ENCODE measurements at places on chromosomes 6 and 20. TPM values are rescaled to one million over a fixed set of nuclear protein-coding genes. Genes with fewer than 3 reads are reported as not detected.

SLC32A1 gene
- total RNA-seq: not detected

FAM209A gene
- not detected for total RNA-seq

TAAR8 gene
- not detected for total RNA-seq

SLPI gene
- 16.6 TPM for total RNA-seq

GDAP1L1 gene
- total RNA-seq: 0.43 TPM

LRRN4 gene
- total RNA-seq: 0.25 TPM

OOEP gene
- 0.24 TPM for total RNA-seq

PARD6B gene
- total RNA-seq: 3.3 TPM

DEFB124 gene
- total RNA-seq: not detected

HAO1 gene
- total RNA-seq: not detected

TGM2 gene
- total RNA-seq: 1,731 TPM

C6orf141 gene
- 0.49 TPM for total RNA-seq

SLC17A2 gene
- total RNA-seq: not detected

EMILIN3 gene
- total RNA-seq: 4.8 TPM

HIVEP2 gene
- total RNA-seq: 20.4 TPM

PLN gene
- 1,486 TPM for total RNA-seq

PTK6 gene
- total RNA-seq: not detected

HLA-A gene
- 307 TPM for total RNA-seq

FAM83C gene
- total RNA-seq: not detected

BMP7 gene
- 29.1 TPM for total RNA-seq

CUL7 gene
- 9.2 TPM for total RNA-seq

PTCHD4 gene
- total RNA-seq: 0.50 TPM

THEMIS gene
- total RNA-seq: 0.60 TPM

IPCEF1 gene
- 1.0 TPM for total RNA-seq

SRSF12 gene
- 0.18 TPM for total RNA-seq

MEP1A gene
- not detected for total RNA-seq

JPH2 gene
- total RNA-seq: 99.0 TPM

DDR1 gene
- total RNA-seq: 97.1 TPM

LGSN gene
- total RNA-seq: not detected

CST5 gene
- total RNA-seq: not detected

IYD gene
- not detected for total RNA-seq

LAMA2 gene
- total RNA-seq: 176 TPM

LRP11 gene
- 24.4 TPM for total RNA-seq

FAM209B gene
- total RNA-seq: not detected

TRIM31 gene
- total RNA-seq: not detected

LRRC73 gene
- total RNA-seq: 2.3 TPM

BPIFB2 gene
- total RNA-seq: not detected
